Lower leg skin (tissue), 4 donors: ENCODE measurements at places on chromosomes 3 and 15. TPM values are rescaled to one million over a fixed set of nuclear protein-coding genes. Genes with fewer than 3 reads are reported as not detected.

The GABRR3 gene
- not detected for total RNA-seq

The ITIH1 gene
- total RNA-seq, result not detected

DNA sequence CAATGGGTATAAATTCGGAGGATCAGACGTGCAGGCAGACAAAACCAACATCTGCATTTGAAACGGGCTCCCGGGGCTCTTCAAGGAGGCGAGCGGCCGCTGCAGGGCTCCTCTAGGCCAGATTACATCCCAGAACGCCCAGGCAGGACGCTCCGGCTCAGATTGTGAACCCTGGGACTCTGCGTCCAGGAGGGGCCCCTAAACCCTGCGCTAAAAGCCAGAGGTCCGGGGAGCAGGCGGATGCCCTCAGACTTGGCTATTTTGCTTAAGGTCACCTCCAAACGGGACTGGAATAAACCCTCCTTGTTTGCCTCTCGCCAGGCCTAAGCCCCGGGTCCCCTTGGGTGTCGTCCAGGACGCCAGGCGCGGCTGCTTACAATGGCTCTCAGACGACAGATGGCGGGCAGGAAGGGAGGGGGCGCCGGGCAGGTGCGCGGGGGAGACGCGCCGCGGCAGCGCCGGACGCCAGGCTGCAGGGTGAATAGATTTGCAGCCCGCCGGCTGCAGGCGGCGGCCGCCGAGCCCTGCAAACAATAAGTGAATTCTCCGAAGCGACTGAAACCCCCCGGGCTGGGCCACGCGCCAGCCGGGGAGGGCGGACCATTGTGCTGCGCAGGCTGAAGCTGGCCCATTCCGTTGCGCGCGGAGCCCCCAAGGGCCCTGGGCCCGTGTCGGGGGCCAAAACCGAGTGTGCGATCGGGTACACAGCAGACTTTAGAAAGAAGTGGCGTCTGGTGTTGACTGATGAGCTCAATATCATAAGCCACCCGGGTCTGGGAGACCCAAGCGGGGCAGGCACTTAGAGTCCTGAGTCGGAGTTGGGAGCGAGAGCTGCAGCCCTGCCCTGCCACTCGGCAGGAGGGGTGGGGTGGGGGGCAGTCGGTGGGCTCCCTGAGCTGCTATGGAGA, 32.3 kb upstream of the AMOTL2 start:
- DNase-seq, result no peak

DNA sequence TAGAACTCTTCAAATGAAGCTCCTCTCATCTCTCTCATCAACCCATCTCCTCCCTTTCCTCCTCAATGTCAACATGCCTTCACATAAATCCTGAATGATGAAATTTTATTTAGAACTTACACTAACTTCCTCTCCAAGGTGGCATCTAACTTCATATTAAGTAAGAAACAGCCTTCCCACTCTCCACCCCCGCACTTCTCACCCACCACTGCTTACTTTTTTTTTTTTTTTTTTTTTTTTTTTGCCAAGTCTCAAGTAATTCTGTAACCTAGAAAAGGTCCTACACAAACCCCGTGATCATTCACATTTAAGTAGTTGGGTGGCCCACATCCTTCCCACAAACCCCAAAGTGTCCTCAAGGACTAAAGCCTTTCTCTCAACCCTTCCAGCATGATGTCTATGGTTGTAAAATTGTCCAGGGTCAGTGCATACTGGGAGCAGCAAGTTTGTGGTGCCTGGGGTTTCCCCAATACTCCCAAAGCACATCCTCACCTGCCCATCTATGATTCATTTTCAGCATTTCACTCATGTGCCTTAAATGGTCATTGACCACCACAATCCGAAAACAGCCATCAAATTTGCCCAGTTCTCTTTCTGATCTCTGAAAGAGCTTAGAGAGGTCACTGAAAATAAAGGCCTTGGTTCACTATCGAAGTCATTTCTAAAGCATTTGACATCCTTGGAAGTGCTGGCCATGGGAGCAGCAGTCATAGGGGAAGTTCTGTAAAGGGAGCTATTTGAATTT, 47.2 kb downstream of the CD86 start:
- DNase-seq, result no peak

DNA sequence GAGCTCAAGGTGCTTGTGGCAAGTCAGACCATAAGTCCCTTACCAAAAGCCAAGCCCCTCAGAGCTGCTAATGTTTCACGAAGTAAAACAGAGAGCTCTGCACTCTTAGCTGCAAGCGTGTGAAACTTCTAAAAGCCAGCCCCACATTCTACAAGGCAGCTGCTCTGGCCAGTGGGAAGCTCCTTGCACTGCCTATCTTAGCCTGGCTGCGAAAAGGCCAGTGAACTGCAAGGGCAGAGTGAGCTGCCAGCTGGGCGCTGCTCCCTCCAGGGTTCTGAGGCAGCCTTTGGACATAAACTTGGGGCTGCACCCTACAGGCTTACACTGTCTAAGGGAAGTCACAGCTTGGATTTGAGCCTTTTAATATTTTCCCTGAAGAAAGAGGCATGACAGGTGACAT, 2.2 kb upstream of the MUSTN1 start:
- DNase-seq, result no peak

DNA sequence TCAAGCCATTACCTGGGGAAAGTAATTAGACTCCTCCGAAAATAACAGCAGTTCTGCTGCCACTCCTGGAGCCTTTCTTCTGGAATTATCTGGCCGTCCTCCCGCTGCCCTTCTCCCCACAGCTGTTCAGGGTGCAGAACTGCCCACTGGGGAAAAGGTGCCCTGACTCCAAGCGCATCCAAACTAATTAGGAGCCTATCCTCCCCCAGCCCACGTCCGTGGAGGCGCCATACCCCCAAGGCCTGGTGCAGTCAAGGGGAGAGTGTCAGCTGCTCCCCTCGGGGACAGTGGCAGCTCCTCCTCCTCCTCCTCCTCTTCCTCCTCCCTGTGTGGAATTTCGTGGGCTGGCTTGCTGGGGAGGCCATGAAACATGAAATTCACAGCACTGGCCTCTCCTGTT, 177.2 kb downstream of the XXYLT1 start:
- no peak for DNase-seq

DNA sequence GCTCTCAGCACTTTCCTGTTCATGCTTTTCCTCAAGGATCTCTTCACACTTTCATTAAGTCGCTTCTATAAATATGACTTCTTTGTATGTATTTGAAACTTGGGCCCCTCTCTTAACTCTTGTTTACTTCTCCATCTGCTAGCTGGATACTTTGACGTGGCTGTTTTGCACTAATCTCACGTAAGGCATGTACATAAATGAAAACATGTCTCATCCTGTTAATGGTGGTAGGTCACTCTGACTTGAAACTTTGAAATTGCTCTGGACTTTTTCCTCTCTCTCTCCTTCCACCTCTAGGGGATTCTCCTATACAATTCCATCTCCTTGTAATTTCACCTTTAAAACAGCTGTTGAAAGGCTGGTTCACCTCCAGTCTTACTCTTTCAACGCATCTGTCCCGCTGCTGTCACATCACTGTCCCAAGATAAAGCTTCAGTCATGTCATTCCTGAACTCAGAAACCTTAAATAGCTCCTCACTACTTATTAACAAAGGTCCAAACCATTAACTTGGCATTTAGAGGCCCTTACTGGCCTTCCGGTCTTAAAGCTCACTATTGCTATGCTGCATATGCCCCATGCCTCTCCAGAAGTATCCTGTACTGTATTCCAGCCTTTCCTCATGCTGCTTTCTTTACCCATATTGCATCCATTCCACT, 1.2 kb downstream of the BLOC1S6 start:
- no peak for DNase-seq

DNA sequence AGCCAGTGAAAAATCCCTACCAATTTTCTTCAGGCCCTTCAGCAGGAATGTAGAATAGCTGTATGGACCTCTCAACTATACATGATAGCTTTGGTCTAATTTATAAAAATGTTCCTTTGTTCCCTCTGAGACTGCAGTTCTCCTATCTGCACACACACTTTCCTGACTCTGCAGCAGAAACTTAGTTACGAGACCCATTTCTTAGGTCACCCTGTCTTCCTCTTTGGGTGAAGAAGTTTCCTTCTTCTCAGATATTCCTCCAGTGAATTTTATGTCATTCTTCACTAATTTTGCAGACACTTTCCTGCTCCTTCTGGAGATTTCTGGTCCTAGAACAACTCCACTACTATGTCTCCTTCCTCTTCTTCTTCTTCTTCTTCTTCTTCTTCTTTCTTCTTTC, 42.6 kb downstream of the CD200R1L start:
- no peak for DNase-seq

DNA sequence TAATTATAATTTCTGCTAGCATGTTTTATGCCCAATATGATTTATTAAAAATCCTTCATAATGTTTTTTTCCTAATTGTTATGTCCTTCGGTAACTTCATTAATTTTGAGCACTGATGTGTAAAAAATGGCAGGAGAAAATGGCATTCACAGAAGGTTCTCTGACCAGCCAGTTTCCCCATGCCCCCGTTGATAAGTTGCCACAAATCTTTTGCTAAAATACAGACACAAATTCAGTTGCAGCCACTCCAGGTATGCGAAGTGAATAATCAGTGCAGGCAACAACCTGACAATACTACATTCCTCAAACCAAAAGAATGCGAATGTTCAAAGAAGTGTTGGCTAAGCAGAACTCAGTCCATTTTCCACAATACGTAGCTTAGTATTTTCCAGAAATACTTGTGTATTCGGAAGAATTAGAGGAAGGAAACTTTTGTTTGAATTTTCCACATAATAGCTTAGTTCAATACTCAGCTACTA, 32.7 kb downstream of the CHL1 start:
- no peak for DNase-seq

GRCh38 chr3:148951599-148952361, 39.6 kb upstream of the GYG1 start:
- DNase-seq, result no peak

DNA sequence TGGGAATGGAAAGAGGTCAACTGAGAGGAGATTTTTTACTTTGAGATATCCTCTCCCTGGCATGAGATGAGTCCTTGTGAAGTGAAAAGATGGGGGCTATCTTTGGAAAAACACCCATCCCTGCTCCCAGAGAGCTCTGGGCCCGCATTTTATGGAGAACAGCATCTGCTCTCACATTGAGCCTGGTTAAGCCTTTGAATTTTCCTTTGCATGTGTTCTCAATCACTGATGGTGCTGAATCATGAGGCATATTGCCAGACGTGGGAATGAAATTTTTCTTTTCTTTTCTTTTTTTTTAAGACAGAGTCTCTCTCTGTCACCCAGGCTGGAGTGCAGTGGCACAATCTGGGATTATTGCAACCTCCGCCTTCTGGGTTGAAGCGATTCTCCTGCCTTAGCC, 24.4 kb downstream of the TMEM45A start:
- no peak for DNase-seq

The SERPINI2 gene
- total RNA-seq, result not detected

DNA sequence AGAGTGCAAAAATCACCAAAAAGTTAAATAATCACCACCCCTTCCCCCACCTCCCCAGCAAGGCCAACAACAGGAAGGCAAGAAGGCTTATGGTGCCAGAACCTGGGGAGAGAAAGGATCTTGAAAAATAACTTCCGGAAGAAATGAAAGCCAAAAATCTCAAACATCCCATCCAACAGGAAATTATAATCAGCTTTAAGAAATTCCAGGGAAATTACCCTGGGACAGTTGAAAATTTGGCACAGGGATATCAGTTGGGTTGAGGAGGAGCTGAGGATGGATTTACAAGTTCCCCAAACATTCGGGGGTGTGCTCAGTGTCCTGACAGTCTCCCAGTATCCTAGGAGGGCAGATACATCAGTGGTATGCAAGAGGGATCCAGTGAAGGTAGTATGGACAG, 82.7 kb downstream of the POLR2M start:
- no peak for DNase-seq

GRCh38 chr15:96700555-96700954, 370.1 kb downstream of the NR2F2 start:
- DNase-seq, result no peak

DNA sequence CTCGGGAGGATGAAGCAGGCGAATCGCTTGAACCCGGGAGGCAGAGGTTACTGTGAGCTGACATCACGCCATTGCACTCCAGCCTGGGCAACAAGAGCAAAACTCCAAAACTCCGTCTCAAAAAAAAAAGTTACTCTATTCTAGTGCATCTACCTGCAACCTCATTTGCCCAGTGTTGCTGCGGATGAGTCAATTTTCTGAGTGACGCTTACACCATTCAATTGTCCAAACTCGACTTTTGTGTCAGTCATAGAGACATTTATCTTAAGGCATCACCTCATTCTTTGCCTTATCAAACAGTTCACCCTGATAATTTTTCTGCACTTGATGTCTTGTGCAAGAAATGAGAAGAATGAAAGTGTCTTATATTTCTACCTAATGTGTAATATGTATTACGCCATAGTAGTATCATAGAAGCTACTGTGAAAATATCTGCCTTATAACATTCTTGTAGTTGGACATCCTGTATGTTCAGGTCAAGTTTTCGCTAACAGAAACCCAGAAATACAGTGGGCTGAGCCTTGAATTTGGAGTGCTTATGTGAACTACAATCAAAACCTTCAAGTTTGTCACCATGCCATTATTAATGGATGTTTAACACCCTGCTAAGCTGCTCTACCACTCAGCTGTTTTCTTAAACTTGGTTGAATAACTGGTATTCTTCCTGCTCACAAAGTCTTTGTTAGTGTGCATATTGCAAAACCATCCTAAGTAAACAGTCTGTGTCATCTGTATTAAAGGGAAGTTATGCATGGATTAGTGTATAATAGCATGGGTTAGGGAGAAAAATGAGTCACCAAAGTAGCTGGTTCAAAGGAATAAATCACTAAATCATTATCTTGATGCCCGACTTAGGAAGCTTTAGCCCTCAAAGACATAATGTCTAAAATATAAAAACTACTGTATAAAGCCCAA, 531.0 kb upstream of the NR2F2 start:
- no peak for DNase-seq

DNA sequence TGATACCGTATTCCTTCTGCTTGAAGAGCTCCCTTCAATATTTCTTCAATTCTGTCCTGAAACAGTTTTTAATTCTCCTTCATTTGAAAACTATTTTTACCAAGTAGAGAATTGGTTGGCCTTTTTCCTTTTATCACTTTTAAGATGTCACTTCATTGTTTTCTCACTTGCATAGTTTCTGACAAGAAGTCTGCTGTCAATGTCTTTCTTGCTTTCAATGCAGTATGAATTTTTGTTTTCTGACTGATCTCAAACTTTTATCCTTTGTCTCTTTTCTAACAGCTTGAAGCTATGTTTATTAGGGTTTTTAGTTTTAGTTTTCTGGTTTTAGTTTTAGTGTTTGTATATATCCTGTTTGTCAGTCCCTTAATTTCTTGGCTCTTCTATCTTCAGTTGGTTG, 364.8 kb upstream of the TPRG1 start:
- no peak for DNase-seq

DNA sequence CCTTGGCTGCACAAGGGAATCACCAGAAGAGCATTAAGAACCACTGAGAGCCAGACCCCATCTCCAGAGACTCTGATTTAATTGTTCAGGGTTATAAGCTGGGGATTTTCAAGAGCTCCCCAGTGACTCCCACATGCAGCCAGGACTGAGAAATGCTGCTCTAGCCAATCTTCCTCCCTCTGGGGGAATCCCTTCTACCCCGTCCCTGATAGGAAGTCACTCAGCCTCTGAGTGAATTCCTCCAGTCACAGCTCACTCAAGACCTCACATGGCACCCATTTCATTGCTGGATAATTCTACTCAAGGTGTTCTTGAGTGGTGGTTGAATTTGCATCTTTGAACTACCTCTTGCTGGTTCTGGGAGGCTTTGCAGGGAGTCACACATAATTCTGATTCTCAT, 10.7 kb downstream of the CCR3 start:
- no peak for DNase-seq
